ENCODE measurements at places on chromosomes 12 and 14.

- no peak for DNase-seq
These were observed 96.4 kb downstream of the NTN4 start for GRCh38 chr12:95694136-95694535.

- no peak for DNase-seq
These were observed 880 bp downstream of the PNMA1 start for GRCh38 chr14:73713206-73713802.

GRCh38 chr12:67876305-67876915 is 112.8 kb upstream of the IFNG-AS1 start:
- no peak for DNase-seq

- no peak for DNase-seq
These were observed 365 bp downstream of the CCDC59 start for GRCh38 chr12:82357845-82358199.

DNA sequence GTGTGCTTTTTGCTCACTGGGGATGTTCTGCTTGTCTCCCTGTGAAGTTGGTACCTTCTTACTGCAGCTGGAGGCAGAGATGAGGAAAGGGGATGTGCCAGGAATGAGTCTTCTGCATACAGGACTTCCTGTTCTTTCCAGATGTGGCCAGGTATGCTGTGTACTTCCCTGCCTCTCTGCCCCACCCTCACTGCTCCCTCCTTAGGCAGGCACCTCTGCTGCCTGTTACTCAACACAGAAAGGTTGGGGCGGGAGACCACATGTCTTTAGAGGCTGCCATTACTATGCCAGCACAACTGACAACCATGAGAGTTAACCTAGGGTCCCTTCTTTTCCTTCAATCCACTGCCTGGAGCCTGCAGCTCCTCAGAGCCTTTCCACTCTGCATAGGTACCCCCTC is 2.0 kb upstream of the OAS3 start:
- DNase-seq = no peak

- DNase-seq = no peak
These were observed 24.3 kb downstream of the UBR7 start for GRCh38 chr14:93231129-93231979.

- peak; percentile 16 for DNase-seq
These were observed 23.2 kb downstream of the MOAP1 start for GRCh38 chr14:93161411-93161940.

DNA sequence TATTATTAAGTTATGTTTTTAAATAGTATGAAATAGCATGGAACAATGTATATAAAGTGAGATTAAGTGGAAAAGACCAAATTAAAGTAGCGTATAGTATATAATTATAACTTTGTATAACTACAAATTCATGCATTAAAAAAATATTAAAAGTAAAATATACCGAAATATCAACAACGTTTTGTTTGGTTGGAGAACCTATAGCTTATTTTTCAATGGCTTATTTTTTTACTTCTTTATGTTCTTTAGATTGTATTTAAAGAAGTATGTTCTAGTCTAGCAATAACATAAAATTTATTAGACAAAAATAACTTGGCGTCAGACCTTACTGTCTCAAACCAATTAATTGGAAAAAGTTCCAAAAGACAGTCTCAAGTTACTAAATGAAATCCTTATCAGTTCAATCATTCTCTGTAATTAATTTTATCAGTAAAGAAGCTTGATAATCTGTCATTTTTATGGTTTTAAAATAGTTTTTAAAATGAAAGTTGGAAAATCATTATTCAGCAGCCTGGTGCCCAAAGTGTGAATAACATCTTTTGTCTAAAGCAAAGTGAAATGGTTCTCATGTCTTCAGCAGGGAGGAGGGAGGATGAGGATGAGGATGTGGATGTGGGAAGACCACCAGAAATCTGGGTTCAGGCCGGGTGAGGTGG is 46.7 kb downstream of the IRAK3 start:
- no peak for DNase-seq

DNA sequence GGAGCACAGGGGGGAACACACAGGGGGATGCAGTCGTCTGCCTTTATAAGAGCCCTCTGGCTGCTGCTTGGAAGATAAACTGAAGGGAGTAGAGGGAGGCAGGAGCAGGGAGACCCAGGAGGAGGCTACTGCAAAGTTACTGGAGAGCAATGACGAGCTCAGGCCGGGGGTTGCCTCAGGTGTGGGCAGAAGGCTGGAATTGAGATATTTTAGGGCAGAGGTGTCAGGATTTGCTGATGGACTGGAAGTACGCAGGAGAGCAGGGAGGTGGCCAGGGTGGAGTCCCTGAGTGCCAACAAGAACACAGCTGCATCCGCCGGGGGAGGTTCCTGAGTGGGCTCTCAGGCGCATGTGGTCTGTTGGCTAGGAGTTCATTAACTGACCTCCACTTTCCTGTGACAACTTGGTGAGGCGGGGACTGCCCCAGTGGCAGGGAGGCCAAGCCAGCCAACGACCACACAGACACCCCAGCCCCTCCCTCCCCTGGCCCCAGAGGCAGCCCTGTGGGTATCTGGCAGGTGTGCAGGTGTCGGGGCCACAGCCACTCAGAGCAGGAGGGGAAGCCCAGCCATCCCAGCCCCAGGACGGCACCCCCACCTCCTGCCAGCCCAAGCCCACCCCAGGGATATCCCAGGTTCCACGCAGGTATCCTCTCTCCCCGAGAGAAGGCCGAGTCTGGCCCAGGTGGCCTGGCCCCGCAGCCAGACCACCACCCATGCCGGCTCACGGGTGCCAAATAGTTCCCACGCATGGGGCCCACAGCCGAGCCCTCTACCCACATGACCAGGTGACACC is 85.4 kb downstream of the NCOR2 start:
- DNase-seq = no peak

DNA sequence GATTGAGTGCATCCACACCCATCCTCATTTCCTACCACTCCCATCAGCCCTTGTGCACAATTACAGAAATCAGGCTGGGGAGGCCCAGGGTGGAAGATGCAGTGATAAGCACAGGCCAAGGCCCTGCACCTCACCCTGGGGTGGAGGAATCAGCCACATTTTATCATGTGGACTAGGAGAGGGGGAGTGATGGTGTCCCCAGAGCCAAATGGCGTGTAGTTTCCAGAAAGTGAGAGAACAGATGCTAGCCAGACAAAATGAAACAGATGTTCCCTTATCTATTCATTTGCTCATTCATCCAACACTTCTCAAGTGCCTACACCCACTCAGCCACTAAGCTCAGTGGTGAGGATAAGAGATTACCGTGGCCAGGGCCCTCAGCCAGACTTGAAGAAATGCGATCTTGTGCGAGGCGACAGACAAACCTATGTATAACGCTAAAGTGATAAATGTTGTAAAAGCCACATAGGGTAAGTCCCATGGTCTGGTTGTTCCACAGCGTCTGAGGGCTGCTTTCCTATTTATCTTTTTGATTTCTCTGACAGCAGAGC is 93.6 kb downstream of the STAB2 start:
- no peak for DNase-seq

DNA sequence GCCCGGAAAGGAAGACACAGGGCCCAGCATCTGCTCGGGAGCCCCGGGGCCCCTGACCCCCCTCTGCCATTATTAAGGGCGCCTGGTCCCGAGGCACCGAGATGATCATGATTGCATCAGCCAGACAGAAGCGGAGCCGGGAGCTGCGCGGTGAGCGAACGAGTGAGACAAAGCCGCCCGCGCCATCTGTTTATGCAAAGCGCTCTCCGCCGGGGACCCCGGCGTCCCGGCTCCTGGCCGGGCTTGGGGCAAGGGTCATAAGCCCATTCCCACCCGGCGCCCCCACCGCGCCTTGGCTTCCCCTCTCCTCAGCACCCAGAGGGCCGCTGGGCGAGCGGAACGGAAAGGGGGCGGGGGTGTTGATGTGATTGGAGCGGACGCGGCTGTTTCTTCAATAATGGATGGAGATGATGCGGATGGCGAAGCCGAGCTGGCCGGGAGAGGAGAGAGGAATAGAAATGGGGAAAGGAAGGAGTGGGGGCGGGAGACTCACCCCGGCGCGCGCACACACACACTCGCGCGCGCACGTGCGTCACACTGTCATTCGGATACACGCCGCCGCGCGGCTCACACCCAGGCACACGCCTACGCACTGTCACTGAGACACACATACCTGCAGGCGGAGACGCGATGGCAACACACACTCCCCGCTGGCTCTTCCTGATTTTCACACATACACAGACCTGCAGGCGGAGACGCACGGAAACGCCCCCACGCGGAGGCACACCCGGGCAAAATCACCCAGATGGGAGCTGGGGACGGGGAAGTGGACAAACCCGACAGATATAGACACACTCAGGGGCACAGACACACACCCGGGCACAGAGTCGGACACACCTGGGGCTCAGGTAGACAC is 10.7 kb downstream of the STAC3 start:
- DNase-seq = peak; percentile 87

GRCh38 chr12:91937706-91938105 is 207.9 kb downstream of the BTG1 start:
- DNase-seq = no peak

GRCh38 chr12:63045020-63045860 is 105.8 kb downstream of the AVPR1A start:
- no peak for DNase-seq

- no peak for DNase-seq
These were observed 49.1 kb downstream of the BTG1 start for GRCh38 chr12:92096346-92097136.

GRCh38 chr14:54681811-54682261 is 114.9 kb downstream of the SAMD4A start:
- no peak for DNase-seq

- no peak for DNase-seq
These were observed 187.5 kb downstream of the PCNX1 start for GRCh38 chr14:71094722-71095121.
